H1 (cell line): ENCODE measurements at places on chromosomes 5 and 9.

GRCh38 chr5:17001428-17001827 lies 65.3 kb upstream of the MYO10 start:
- no peak overlapping the region for H3K4me3 ChIP-seq
- no peaks in the 10 kb centered on the region for H3K36me3 ChIP-seq
- H3K4me1 ChIP-seq, result no peaks in the 10 kb centered on the region
- no peaks in the 10 kb centered on the region for H3K27me3 ChIP-seq
- no peak for DNase-seq
- no peak overlapping the region for H3K27ac ChIP-seq

GRCh38 chr5:154756868-154757813 lies 2.0 kb downstream of the LARP1 start:
- peak overlapping the region; percentile 84; the same call in 1 of the 2 replicates for H3K27ac ChIP-seq
- H3K36me3 ChIP-seq, result no peaks in the 10 kb centered on the region
- DNase-seq, result no peak
- H3K4me1 ChIP-seq, result peaks cover 35% of the 10 kb centered on the region
- peak overlapping the region; percentile 98 for H3K4me3 ChIP-seq

DNA sequence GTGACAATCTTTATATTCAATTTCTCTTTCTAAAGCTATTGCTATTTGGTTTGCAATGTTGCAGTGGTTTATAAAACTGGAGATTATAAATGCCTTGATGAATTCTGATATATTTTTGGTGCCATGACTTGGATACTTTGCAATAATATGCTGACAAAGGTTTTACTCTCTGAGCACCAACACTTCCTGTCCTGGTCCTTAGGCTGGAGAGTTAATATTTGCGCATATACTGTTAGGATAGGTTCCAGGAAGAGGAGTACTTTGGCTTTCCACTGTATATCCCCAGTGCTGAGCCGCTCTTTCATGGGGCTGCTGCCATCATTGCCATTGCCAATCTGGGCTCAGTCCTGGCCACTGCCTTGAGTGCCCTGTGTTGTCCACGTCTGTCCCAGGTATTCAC lies 139.6 kb downstream of the ZCCHC7 start:
- H3K4me3 ChIP-seq, result no peak overlapping the region
- no peak for DNase-seq
- H3K27me3 ChIP-seq, result no peaks in the 10 kb centered on the region

DNA sequence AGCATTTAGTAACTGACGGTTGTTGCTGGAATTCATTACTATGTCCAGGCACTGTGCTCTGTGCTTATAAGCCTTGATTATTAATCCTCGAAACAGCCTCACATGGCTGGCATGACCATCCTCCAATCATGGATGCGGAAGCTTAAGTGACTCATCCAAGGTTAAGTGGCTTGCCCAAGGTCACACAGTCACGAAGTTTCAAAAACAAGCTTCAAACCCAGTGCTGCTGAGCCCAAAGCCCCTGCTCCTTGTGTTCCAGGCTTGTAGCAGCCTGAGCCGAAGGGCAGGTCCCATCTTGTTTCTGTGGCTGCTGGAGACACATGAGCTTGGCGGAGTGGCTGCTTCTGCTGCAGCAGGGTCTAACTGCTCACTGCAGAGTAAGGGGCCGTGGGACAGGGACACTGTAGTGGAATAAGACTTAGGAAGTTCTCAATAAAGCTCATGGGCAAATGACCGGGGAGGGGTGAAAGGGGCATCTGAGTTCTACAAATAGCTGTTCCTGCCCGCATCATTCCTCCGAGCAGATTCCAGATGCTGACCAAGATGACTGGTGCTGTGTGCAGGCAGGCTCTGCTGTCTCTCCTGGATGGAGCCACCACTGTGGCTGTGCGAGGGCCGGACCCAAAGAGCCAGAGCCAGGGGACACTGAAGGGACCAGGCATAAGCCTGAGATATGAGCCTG lies 32.4 kb downstream of the WHRN start:
- DNase-seq, result no peak
- no peaks in the 10 kb centered on the region for H3K4me1 ChIP-seq

GRCh38 chr9:36218011-36218410 lies 27.3 kb downstream of the CLTA start:
- H3K27ac ChIP-seq, result no peak overlapping the region
- no peaks in the 10 kb centered on the region for H3K27me3 ChIP-seq
- peaks cover 40% of the 10 kb centered on the region for H3K36me3 ChIP-seq
- no peak overlapping the region for H3K4me3 ChIP-seq
- no peaks in the 10 kb centered on the region for H3K4me1 ChIP-seq

GRCh38 chr9:115594557-115594956 lies 476.6 kb upstream of the TNC start:
- H3K27ac ChIP-seq, result no peak overlapping the region
- no peaks in the 10 kb centered on the region for H3K27me3 ChIP-seq
- no peak overlapping the region for H3K4me3 ChIP-seq
- DNase-seq, result no peak

DNA sequence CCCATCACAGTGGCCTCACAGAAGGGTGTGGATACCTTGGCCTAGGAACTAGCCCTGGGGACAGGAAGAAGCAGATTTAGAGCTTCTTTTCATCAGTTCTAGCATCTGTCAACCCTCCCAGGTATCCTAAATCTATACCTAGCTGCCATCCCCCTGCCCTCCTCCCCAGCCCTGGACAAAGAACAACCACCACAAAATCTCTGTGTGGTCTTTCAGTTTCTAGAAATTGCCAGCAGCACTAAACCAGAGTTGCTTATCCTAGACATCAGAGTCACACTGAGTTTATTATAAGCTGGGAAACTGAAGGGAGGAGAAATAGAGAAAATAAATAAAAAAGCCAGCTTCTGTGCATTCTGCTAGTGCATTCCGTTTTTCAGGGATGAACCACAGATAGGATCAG lies 14.6 kb downstream of the CCDC180 start:
- no peaks in the 10 kb centered on the region for H3K27me3 ChIP-seq
- peaks cover 3% of the 10 kb centered on the region; the same call in 1 of the 2 replicates for H3K36me3 ChIP-seq
- no peak overlapping the region for H3K4me3 ChIP-seq
- no peak for DNase-seq

- no peaks in the 10 kb centered on the region; the same call in 1 of the 2 replicates for H3K36me3 ChIP-seq
- H3K27me3 ChIP-seq, result no peaks in the 10 kb centered on the region
- H3K4me3 ChIP-seq, result no peak overlapping the region
Measured at GRCh38 chr9:114416290-114416689, 28.5 kb upstream of the AKNA start.

DNA sequence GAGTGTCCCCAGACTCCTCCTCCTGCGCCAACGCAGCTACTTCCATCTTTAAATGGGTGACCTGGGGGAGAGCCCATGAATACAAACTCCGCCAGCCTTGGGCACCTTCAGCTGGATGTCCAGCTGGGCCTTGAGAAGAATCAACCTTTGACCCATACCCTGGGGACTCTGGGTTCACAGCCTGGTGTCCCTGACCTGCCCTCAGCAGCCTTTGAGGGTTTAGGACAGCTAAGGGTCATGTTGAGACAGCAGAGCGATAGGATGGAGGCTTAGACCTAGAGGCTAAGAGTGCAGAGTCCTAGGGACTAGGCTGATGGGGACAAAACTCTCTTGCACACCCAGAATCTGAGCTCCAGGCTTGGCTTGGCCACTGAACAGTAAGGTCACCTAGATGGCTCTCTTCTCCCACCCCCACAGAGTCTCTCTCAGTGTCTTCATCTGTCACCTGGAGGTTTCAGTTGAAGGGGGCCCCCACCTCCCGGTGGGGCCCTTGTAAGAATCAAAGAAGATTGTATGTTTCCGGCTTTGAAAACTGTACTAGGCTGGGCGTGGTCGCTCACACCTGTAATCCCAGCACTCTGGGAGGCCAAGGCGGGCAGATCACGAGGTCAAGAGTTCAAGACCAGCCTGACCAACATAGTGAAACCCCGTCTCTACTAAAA lies 6.7 kb upstream of the AQP3 start:
- H3K4me1 ChIP-seq, result peaks cover 8% of the 10 kb centered on the region; the same call in 1 of the 2 replicates
- no peak overlapping the region for H3K4me3 ChIP-seq
- H3K27me3 ChIP-seq, result no peaks in the 10 kb centered on the region
- no peak overlapping the region for H3K27ac ChIP-seq
- H3K36me3 ChIP-seq, result no peaks in the 10 kb centered on the region

GRCh38 chr5:168273056-168273980 lies 18.1 kb upstream of the WWC1 start:
- no peak overlapping the region for H3K27ac ChIP-seq
- H3K36me3 ChIP-seq, result no peaks in the 10 kb centered on the region

DNA sequence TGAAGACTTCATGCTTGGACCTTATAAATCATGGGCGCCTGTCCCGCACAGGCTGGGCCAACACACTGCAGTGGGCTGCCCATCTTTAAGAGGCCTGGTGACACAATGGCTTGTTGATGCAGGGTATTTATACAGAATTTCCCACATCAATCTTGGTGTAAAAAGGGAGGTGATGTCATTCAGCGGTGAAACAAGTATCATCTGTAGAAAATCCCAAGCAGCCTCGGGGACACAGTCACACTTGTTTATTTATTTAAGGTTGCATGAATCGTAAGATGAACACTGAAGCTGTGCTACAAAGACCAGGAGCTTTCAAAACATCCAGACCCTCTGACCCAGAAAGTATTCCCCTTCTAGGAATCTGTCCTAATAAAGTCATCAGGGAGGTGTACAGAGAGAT lies 40.5 kb downstream of the SMIM23 start:
- no peak overlapping the region for H3K27ac ChIP-seq
- DNase-seq, result no peak
- H3K4me3 ChIP-seq, result no peak overlapping the region
- no peaks in the 10 kb centered on the region for H3K27me3 ChIP-seq
- H3K4me1 ChIP-seq, result no peaks in the 10 kb centered on the region
